B cell (primary cell): ENCODE measurements at places on chromosomes 1 and 21. TPM values are rescaled to one million over a fixed set of nuclear protein-coding genes. Genes with fewer than 3 reads are reported as not detected.

OR2L5 gene
- total RNA-seq: 0.27 TPM in 1 of 2 replicates, not detected in the other

- no peaks in the 10 kb centered on the region for H3K36me3 ChIP-seq
- H3K27ac ChIP-seq: no peak overlapping the region
- no peak for DNase-seq
These were observed 28.4 kb upstream of the NPPB start for GRCh38 chr1:11886986-11887665.

DNA sequence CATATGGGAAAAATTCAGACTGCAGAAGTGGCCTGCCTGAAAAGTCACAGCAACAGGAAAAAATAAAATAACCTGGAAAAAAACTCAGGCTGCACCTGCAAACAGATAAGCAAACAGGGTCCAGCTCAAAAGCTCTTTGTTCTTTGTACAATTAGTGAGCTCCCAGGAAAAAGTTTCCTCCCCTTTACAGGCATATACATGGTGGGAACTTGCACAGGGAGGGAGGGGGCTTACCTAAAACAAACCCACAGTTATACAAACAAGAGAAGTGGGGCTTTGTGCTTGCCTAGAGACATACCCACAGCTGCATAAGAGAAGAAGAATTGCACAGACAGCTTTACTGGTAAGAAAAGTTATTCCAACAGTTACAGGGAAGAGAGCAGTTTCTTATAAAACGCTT is 31.7 kb upstream of the COG2 start:
- no peak overlapping the region for H3K4me3 ChIP-seq
- no peak overlapping the region for H3K27ac ChIP-seq
- H3K4me1 ChIP-seq: no peaks in the 10 kb centered on the region
- H3K27me3 ChIP-seq: no peaks in the 10 kb centered on the region

PTGFR gene
- total RNA-seq: not detected in 2 replicates

DNA sequence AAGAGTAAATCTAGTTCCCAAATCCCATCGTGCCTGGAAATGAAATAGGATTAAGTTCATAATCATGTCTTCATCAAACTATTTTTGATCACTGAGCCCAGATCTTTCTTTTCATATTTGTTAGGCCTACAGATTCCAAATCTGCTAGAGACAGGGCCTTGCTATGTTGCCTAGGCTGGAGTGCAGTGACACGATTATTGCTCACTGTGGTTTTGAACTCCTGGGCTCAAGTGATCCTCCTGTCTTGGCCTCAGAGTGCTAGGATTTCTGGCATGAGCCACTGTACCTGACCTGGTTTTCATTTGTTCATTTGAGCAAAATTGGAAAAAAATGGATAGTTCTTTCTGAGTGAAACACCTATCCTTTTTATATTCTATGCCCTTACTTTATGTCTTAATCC is 28.0 kb upstream of the DIPK1A start:
- H3K36me3 ChIP-seq: no peaks in the 10 kb centered on the region
- no peak overlapping the region for H3K27ac ChIP-seq
- DNase-seq: no peak
- H3K27me3 ChIP-seq: no peaks in the 10 kb centered on the region
- no peak overlapping the region for H3K4me3 ChIP-seq

GRCh38 chr1:85577419-85578320 is 2.9 kb upstream of the CCN1 start:
- no peak overlapping the region for H3K4me3 ChIP-seq
- DNase-seq: peak; percentile 40
- H3K4me1 ChIP-seq: peaks cover 33% of the 10 kb centered on the region
- H3K27ac ChIP-seq: no peak overlapping the region
- peaks cover 75% of the 10 kb centered on the region for H3K27me3 ChIP-seq

DNA sequence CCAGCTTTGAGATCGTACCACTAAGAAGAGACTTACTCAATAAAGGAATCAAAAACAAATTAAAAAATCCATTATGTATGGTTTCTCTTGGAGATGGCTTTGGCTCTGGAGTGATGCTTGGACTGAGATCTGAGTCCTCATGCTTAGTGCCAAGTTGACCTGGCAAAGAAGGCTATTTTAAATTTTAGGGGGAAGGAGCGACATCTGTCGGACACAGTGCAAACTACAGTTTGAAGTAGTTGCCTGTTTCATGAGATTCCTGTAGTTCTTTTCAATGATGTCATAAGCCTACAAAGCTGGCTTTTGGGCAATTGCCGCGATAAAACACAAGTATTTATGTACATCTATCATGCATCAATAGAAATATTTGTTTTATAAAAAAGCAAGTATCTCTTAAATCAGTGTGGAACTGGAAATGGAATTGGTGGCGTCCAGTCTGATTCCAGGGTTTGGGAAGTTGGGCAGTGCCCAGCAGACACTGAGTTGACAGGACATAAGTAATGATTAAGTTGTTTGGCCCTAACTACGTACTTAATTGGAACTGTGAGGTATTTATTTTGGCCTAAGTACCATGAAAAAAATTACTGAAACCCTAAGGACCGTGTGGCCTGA is 50.0 kb downstream of the TBCE start:
- H3K36me3 ChIP-seq: peaks cover 8% of the 10 kb centered on the region
- no peaks in the 10 kb centered on the region for H3K4me1 ChIP-seq
- no peak overlapping the region for H3K27ac ChIP-seq
- peak; percentile 74 for DNase-seq
- no peak overlapping the region for H3K4me3 ChIP-seq
- H3K27me3 ChIP-seq: no peaks in the 10 kb centered on the region
